Heart left ventricle (tissue), 16 donors: ENCODE measurements at places on chromosomes 12 and 14.

GRCh38 chr12:29743077-29743476 lies 40.7 kb downstream of the TMTC1 start:
- peaks cover 57% of the 10 kb centered on the region for H3K4me1 ChIP-seq
- no peaks in the 10 kb centered on the region for H3K27me3 ChIP-seq
- peak overlapping the region; percentile 11 for H3K27ac ChIP-seq

DNA sequence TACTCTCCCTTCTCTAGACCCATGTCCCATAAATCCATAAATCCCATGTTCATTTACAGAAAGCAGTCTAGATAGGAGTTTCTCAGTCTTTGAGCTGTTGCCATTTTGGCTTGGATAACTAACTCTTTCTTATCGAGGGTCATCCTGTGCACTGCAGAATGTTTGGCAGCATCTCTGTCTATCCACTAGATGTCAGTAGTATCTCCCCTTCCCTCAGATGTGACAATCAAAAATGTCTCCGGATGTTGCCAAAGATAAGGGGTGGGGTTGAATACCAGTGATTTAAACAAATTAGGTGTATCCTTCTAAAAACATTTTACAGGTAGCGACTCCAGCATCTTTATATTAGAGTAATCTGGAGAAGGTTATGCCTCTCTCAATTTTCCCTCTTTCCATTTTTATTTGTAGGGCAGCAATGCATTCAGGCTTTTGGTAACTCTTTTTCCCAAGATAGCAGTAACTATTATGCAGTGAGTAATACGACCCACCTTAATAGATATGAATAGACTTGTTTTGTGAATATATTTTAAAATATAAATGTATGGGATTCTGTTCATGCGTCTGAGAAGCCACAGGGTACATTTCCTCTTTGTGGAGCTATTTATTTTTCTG lies 100.7 kb downstream of the LRRK2 start:
- no peak overlapping the region for H3K4me3 ChIP-seq
- H3K4me1 ChIP-seq, result no peaks in the 10 kb centered on the region
- H3K27ac ChIP-seq, result no peak overlapping the region
- H3K36me3 ChIP-seq, result peaks cover 52% of the 10 kb centered on the region

GRCh38 chr12:51848326-51848727 lies at the start of gene FIGNL2:
Gene FIGNL2 (minus strand): TSS chr12:51848718. CDS start chr12:51822413, 26,305 bp downstream.
- H3K4me1 ChIP-seq, result peaks cover 18% of the 10 kb centered on the region
- H3K27me3 ChIP-seq, result no peaks in the 10 kb centered on the region
- peak within 1 kb of the TSS; percentile 82 for H3K27ac ChIP-seq
- H3K36me3 ChIP-seq, result no peaks in the 10 kb centered on the region
- H3K4me3 ChIP-seq, result peak within 1 kb of the TSS; percentile 62
- no peak for DNase-seq

GRCh38 chr14:58638231-58639197 lies 752 bp downstream of the DACT1 start:
- H3K4me3 ChIP-seq, result peak overlapping the region; percentile 77
- H3K4me1 ChIP-seq, result no peaks in the 10 kb centered on the region
- H3K27ac ChIP-seq, result peak overlapping the region; percentile 74
- DNase-seq, result peak; percentile 23

- peaks cover 27% of the 10 kb centered on the region for H3K27me3 ChIP-seq
- H3K36me3 ChIP-seq, result no peaks in the 10 kb centered on the region
- H3K27ac ChIP-seq, result no peak within 1 kb of the TSS
- peaks cover 9% of the 10 kb centered on the region for H3K4me1 ChIP-seq
- peak within 1 kb of the TSS; percentile 30 for H3K4me3 ChIP-seq
Observed at GRCh38 chr12:120639771-120640721, at the start of gene CABP1. Gene CABP1 (plus strand): TSS chr12:120640626. CDS start chr12:120640686, 60 bp downstream.
